ENCODE measurements at places on chromosomes 2 and 18.

GRCh38 chr2:53173698-53174455 lies 593.7 kb upstream of the CHAC2 start:
- DNase-seq, result no peak

- DNase-seq, result no peak
Measured at GRCh38 chr2:20427931-20428526, 18.8 kb upstream of the RHOB start.

DNA sequence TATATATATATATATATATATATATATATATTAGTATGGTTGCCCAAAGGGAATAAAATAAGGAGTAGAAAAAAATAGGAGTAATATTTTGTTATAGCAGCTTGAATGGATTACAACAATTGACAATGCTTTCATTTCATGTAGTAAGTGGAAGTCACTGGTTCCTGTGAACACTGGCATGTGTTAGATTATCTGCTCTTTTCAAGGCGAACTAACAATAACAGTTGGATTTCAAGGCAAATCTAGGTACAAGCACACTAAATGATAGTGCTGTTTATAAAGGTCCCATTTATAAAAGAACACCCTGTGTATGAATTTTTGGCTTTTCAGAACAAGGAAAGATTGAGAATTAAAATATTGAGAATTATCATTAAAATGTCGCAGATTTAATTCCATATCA lies 1535.7 kb downstream of the LRP1B start:
- no peak for DNase-seq

- no peak for DNase-seq
Measured at GRCh38 chr18:35186291-35187034, 54.4 kb upstream of the ZNF397 start.

- no peak for DNase-seq
Measured at GRCh38 chr2:186017278-186017677, 278.7 kb downstream of the FSIP2 start.

DNA sequence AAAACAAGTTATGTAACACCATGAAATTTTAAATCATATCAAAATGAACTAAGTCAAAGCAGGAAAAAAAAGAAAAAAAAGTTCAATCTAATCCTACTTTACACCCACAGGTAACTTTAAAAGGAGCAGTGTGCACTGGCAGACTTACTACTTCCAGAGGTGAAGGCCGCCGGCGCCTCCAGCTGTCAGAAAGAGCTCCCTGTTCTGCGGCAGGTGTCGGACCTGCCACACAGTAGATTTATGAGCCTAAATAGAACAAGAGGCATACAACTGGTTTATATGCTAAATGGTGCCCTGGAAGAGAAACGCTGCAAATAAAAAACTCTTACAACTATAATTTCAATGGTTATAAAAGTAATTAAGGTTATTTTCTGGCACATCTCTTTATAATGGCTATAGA lies 23.1 kb upstream of the PNO1 start:
- no peak for DNase-seq

GRCh38 chr2:175227393-175227792 lies 45.9 kb upstream of the ATP5MC3 start:
- DNase-seq, result no peak

DNA sequence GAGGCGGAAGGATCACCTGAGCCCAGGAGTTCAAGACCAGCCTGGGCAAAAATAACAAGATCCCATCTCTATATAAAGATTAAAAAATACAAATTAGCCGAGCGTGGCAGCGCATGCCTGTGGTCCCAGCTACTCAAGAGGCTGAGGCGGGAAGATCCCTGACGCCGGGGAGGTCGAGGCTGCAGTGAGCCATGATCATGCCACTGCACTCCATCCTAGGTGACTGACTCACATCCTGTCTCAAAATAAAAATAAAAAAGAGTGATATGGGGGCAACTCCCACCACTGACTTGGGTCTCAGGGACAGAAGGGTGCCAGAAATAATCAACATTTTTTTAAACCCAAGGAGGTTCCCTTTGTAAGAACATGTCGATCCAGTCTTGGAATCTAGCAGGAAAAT lies 37.6 kb downstream of the ZNF516 start:
- peak; percentile 8 for DNase-seq

Measured in left hindlimb (tissue), 1 donor.